ENCODE measurements at places on chromosomes 16 and 17.

DNA sequence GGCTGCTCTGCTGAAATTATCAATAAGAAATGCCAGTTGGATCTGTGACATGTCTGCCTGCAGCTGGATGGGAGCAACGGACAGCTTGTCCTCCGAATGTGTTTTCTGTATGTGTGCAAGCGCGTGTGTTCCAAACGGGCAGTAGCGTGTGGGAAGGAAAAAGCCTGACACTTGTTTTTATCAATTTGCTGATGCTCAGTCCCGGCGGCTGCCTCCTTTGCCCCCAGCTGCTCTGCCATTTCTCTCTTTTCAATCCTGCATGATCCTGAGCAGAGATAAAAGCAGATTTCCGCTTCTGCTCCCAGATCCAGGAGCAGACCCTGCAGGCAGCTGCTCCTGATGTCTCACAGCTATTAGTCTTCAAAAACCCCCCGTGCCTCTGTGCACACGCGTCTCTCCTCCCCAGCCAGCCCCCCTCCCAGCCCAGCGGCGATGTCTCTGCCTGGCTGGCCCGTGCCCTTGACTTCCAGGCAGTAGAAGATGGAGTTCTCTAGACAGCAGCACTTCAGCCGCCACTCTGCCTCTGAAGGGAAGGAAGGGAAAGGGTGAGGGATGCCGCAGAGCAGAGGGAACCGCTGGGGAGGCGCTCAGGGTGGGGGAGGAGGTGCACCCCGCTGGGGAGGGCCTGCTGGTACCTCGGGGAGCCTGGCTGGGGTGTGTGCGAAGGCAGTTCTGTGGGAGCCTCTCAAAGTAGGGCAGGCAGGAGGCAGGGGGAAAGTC, 4.1 kb downstream of the PRCD start:
- DNase-seq, result no peak

- DNase-seq, result no peak
These were observed 27.0 kb upstream of the NXPH3 start for GRCh38 chr17:49548506-49549310.

GRCh38 chr17:59375857-59376256, 44.4 kb downstream of the YPEL2 start:
- no peak for DNase-seq

GRCh38 chr17:69919789-69920188, 155.2 kb upstream of the KCNJ16 start:
- no peak for DNase-seq

DNA sequence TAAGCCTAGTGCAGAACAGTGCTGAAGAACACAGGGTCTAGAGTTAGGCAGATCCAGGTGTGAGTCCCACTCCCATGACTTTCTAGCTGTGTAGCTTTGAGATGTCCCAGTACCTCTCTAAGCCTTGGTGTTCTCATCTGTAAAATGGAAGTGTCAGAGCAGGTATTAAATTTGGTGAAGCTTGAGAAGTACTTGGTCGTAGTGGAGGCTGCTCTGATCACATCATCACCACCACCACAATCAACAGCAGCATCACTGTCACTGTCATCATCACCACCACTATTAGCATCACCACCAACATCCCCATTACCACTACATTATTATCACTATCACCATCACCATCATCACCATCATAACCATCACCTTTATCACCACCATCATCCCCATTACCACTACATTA, 132.1 kb downstream of the CMIP start:
- no peak for DNase-seq

DNA sequence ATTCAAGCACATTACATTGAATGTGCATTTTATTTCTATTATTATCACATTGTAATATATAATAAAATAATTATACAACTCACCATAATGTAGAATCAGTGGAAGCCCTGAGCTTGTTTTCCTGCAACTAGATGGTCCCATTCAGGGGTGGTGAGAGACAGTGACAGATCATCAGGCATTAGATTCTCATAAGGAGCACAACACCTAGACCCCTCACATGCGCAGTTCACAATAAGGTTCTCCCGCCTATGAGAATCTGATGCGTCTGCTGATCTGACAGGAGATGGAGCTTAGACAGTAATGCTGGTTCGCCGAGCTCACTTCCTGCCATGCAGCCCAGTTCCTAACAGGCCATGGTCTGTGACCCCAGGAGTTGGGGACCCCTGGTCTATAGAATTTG, 96.7 kb upstream of the RBBP6 start:
- DNase-seq, result no peak

- DNase-seq, result no peak
These were observed at the start of gene UNC45B for GRCh38 chr17:35147375-35147905. Gene UNC45B, plus strand, starts transcription at chr17:35147817. Its CDS starts 447 bp downstream, at chr17:35148264.

DNA sequence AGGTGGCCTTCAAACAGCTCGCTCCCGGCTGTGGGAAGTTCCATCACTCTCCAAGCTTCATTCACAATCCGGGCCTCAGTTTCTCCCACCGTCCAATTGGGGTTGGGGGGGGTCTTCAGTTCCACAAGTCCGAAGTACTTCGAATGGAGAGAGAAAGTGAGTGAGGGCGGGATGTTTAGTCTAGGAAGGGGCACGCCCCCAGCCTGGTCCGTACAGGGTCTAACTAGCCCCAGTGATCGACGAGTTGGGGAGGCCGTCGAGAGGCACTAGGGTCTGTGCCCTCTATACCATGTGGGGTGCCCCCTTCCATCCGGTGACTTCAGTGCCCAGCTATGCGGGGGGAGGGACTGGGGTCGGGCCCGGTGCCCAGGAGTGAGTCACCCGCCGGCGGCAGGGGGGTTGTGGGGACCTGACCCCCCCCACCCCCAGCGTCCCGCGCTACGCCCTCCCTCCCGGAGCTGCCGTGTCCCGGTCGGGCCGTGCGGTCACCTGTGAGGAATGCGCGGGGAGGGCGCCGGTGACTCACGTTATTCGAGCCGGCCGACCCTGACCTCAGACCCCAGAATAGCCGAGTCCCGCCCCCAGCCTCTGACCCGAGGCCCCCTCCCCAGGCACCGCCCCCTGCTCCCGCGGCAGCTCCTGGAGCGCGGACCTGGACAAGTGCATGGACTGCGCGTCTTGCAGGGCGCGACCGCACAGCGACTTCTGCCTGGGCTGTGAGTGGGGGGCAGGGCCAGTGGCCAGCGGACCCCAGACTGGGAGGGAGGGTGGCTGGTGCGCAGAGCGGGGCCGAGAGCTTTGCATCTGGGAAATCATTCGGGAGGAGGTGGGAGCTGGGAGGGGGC, 658 bp downstream of the TNFRSF12A start:
- no peak for DNase-seq

GRCh38 chr16:85736921-85737320, 14.0 kb downstream of the C16orf74 start:
- DNase-seq, result no peak

GRCh38 chr16:53626811-53627210, 76.8 kb downstream of the RPGRIP1L start:
- DNase-seq, result no peak

- no peak for DNase-seq
These were observed 3.3 kb upstream of the TNFRSF13B start for GRCh38 chr17:16975277-16975651.

DNA sequence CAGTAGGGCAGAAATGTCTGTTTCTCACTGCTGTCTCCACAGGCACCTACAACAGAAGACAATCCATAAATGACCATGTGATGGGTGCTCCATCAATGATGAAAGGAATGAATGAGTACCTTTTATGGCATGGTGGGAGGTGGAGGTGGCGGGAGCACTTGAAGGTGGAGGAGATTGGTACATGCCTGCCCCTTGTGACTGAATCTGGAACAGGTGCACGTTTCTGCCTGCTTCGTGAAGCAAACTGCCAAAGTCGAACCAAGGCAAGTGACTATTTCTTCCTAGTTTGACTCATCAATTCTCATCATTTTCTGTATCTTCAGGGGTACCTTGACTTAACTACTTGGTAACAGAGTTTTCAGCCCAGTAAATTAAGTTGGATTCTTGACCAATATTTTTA, 25.4 kb downstream of the CDRT15 start:
- no peak for DNase-seq

DNA sequence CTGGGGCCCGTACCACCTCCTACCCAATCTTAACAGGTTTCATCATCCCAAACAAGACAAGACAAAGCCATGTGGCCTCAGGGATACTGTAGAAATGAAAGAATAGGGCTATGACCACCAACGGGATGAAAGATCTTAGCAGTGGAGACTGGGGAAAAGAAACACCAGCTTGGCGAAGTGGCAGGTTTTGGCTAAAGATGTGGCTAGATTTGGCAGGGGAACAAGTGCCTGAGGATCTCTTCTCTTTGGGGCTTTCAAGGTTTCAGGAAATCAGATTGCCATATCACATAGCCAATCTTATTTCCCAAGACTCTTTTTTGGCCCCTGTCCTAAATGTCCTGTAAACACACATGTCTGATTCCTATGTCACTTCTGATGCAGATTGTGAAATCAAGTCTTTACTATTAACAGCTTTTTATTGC, 6.9 kb downstream of the KRT24 start:
- no peak for DNase-seq

GRCh38 chr17:17737961-17738894, 57.0 kb downstream of the RAI1 start:
- DNase-seq, result no peak

- no peak for DNase-seq
These were observed 763 bp downstream of the ZKSCAN2 start for GRCh38 chr16:25256695-25257469.

GRCh38 chr16:2964475-2965336, 631 bp downstream of the KREMEN2 start:
- peak; percentile 63 for DNase-seq

DNA sequence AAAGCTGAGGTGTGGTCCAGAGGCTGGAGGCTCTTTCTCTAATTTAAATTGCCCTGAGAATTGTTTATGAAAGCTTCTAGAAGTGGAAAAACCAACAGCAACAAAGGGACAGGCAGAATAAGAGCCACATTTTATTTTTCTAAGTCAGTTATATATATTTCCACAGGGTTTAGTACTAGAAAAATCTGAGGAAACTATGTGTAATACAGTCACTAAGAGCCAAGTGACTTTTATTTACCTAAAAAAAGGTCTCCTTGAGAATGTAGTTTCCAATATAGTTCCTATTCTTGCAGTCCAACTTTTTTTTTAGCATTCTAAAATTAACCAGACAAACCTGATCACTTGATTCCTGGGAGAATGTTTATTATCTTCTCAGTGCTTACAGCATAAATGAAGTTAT, 296.6 kb upstream of the MYOCD start:
- DNase-seq, result no peak

- no peak for DNase-seq
These were observed 13.9 kb upstream of the KRTAP17-1 start for GRCh38 chr17:41329279-41329948.

- no peak for DNase-seq
These were observed 77.2 kb upstream of the IRX3 start for GRCh38 chr16:54363766-54364165.

DNA sequence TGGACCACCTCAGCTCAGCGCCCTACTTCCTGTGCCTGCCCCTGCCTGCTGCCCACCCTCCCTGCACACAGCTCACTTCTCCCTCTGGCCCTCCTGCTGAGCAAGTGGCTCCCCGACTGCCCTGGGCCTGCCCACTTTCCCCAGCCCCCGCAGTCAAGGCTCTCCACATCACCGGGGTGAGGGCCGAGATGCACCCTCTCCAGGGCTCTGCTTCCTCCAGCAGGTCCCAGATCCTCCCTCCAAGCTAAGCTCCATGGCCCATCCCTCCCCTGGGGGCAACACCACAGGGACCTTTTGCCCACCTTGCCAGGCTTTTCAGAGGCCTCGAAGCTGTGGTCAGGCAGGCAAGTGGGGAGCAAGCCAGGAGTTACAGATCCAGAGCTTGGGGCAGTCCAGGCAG, 820.2 kb downstream of the KCNJ18 start:
- no peak for DNase-seq

- DNase-seq, result no peak
These were observed 98.6 kb upstream of the DNAH17 start for GRCh38 chr17:78675836-78676235.

DNA sequence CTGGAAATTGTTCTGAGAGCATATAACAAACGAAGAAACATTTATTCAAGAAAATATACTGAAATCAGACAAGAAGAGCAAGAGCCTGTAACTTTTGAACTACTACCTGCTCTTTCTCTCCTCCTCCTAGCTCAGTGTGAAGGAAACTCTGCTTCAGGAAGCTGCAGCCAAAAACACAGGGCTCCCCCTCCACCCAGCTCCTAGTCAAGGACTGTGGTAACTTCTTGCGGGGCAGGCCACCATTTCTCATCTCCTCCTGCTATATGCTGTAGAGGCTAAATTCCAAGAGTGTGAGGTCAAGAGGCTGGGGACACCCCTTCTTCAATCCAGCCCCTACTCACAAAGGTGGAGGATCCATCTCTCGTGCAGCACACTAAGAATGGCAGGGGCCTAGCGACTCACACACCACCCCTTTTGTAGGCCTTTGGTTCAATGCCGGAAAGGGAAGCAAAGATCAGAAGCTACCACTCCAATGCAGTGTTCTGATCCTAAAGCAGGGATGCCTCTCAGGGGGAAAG, 74.6 kb downstream of the ITFG1 start:
- no peak for DNase-seq

- DNase-seq, result no peak
These were observed 18.1 kb downstream of the NTAN1 start for GRCh38 chr16:15037745-15038144.

DNA sequence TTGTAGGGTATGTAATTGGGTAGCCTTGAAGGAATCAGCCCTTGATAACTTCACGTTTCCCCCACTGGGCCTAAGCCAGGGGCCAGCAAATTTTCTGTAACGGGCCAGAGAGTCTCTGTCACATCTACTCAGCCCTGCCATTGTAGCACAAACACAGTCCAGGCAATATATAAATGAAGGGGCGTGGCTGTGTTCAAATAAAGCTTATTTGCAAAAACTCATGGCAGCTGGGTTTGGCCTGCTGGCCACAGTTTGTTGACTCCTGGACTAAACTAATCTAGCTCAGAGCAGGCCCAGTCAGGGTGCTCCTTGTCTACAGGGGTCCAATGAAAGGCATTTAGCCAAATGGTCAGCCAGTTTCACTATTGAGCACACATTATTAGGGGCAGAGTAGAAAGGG, 141.6 kb downstream of the CCDC182 start:
- no peak for DNase-seq

- DNase-seq, result peak; percentile 39
These were observed 5.7 kb upstream of the SPNS2 start for GRCh38 chr17:4492721-4493561.

DNA sequence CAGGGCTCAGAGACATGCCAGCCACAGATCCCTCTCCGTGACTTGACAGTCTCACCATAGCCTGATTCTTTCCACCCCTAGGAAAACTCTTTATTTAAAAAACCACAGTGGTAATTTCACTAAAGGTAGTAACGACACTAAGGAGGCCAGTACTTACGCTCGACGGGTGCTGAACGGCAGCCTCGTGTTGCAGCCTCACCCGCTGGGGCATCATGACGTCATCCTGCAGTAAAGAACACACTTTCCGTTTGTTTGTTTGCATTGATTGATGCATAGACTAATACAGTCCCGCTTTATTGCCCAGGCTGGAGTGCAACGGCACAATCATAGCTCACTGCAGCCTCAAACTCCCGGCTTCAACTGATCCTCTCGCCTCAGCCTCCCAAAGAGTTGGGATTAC, 65.1 kb upstream of the METRNL start:
- no peak for DNase-seq

Data from Jurkat, Clone E6-1 (cell line).